Colonic mucosa (tissue), 4 donors: ENCODE measurements at places on chromosomes 7 and 10.

DNA sequence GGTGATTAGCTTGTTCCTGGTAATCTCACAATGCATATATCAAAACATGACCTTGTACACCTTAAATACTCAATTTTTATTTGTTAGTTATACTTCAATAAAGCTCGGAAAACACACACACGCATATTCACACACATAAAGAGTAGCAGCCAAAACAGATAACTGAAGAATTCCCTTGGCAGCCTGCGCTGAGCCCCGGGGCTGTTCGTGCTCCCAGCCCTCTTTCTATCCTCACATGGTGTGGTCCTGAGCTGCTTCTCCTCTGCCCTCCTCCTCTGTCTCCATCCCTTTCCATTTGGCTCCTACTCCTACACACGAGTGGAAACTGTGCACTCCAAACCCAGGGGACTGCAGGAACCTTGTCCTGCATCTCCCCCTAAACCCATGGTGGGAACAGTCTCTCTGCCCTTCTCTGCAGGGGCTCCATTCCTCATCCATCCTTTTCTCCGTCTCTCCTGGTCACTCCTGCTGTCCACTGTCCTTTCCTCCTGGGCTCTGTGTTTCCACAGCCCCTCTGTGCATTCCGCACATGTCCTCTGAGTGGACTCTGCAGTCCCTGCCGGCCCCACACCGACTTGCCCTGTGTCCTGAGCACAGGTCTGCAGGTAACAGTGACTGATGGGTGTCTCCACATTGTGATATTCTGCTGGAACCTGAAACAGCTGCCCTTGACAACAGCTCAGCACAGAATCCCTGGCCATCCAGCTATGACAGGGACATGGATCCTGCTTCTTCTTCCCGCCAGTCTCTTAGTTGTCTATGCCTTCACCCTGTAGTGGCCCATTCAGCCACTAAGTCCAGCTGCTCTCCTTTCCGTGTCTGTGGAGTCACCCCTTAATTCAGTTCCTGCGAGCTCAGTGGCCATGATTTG is 216.8 kb upstream of the ZNF32 start:
- no peak for DNase-seq

GRCh38 chr7:134908289-134908688 is 78.0 kb upstream of the AGBL3 start:
- no peak for DNase-seq

GRCh38 chr10:74113546-74113945 is 37.1 kb downstream of the AP3M1 start:
- no peak for DNase-seq

DNA sequence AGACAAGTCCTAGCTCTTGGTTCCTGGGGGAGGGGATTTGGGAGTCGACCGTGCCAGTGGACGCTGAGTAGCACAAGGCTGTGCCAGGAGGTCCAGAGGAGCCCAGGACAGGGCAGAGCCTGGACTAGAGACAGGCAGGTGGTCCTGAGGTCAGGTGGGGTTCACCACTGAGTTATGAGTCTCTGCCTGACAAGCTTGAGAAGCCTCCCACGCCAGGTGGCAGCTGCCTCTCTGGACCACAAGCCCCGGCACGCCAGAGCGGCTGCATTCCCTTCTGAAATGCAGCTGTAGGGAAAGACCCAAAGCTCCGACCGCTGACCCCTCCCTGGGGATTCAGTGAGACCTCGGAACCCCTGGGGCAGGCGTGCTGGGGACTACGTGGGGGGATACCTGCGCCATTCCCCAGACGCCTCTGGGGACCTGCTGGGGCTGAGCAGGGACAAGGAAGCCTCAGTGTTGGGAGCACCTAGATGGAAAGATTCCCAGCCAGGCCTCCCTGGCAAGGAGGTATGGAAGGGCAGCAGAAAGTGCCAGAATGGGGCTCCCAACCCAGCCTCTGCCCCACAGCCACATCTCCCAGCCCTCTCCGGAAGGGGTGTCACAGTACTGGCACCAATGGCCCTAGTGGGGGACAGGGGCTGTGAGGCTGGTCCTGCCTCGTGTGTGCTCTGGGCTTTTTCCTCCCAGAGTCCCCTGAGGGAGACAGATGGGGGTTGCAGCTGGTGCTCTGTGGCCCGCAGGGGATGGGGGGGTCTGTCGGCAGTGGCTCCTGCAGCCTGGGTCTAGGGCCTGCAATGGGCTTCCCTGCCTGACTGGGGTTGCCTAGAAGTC is 29.0 kb downstream of the PDGFA start:
- DNase-seq = no peak

DNA sequence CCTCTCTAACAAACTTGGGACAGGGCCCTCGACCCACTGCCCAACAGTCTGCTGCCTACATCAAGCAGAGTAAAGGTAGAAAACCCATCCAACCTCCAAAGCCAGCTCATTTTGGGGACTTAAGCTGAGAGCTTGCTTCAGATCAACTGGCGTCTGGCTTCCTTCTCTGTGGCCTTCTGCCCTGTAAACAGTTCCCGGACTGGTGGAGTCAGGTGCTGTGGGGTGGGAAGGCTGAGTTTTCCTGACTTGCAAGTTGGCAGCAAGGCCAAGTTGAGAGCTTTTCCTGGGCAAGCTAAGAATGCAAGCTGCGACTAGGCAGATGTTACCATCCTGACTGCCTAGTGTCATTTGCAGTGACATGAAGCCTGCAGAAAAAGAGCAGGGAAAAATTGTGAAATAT is 3.7 kb downstream of the GALNT17 start:
- no peak for DNase-seq
